Right renal cortex interstitium (tissue), 3 donors: ENCODE measurements at places on chromosomes 2 and 18.

- DNase-seq: no peak
These were observed 282.8 kb downstream of the AGPS start for GRCh38 chr2:177675350-177675821.

GRCh38 chr2:37556256-37556655 is 115.2 kb downstream of the CDC42EP3 start:
- no peak for DNase-seq

- no peak for DNase-seq
These were observed 850.4 kb upstream of the FSHR start for GRCh38 chr2:50004667-50005066.

- DNase-seq: no peak
These were observed 119.5 kb upstream of the PARD3B start for GRCh38 chr2:204425821-204426220.

DNA sequence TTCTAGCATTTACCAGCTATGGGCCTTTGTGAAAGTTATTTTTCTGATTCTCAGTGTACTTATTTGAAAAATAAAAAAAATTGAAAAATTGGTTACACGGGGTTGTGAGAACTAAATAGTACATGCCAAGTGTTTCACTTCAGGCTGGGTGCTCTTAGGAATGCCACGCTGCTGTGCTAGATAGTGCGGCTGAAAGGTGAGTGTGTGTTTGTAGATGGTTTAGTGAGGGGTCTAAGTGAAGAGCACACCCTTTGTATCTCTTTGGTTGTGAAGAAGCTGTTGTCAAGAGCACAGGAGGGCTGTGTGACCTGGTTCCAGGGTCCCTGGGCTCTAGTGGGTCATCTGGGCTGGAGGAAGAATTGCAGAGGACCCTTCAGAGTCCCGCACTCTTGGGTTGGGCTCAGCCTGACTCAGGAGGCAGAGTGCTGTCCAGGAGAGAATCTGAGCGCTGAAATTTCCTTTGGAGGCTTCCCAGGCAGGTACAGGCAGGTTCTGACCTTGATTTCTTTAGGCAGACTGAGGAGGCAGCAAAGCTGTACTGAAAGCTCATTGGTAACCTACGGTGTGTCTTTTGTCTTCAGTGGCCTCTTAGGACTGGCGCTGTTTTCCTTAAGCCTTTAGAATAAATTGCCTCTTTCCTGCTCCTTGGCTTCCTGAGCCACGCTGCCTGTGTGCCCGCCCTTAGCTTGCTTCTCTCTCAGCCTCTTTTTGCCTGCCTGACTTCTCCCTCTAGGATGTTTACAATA is 44.4 kb downstream of the MAP4K4 start:
- DNase-seq: no peak

- no peak for DNase-seq
These were observed 1.4 kb upstream of the FAM168B start for GRCh38 chr2:131094463-131095281.

DNA sequence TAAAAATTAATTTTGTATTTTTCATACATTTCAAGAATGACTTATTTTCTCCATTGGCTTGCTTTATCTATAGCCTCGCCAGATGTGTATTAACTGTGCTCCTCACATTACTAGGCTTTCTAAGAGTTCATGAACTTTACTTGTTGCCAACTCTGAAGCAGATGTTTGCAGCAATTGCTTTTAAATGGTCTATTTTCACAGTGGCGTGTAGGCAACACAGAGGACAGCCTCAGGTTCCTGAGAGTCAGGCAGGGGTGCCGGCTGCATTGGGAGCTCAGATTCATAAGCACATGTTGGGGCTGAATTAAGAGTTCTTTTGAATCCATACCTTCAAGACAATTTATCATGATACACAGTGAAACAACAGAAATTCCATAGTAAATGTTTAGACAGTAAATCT is 179.2 kb upstream of the PXDN start:
- DNase-seq: no peak

DNA sequence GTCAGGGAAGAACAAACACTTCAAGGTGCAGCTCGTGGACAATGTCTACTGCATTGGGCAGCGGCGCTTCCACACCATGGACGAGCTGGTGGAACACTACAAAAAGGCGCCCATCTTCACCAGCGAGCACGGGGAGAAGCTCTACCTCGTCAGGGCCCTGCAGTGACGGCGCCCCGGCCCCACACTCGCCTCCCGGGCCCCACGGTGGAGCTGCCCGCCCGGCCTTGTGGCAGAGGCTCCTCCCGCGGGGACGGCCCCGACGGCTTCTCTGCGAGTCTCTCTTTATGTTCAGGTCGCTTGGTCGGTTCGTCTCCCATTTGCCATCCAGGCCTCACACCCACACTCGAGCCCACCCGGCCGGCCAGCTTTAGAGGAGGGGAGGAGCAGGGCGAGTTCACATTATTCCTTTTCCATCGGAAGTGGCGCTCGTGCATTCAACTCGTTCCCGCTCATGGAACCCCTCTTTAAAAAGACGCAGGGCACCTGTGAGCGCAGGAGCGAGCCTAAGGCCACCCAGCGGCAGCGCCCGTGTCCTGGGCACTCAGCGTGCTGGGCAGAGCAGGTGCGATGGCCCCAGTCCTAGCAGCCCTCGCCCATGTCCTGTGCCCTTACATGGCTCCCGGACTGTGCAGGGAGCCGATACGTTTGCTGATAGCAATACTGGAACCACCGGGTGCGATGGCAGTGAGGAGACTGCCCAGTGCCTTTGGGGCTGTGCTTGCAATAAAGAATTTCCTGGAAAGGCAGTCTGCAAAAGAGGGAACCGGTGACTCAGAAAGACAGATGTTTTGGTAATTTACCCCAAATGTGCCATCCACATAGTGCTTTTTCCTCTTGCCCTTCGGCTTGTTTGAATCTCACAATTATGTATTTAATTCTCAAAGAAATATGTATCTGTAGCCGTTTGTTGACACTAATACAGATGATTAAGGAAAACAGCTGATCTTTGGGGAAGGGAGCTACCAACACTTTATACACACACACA is 148.6 kb downstream of the NCK2 start:
- no peak for DNase-seq

GRCh38 chr2:8319219-8319618 is 362.6 kb upstream of the ID2 start:
- no peak for DNase-seq

- DNase-seq: no peak
These were observed 119.8 kb downstream of the PLB1 start for GRCh38 chr2:28615706-28616105.

DNA sequence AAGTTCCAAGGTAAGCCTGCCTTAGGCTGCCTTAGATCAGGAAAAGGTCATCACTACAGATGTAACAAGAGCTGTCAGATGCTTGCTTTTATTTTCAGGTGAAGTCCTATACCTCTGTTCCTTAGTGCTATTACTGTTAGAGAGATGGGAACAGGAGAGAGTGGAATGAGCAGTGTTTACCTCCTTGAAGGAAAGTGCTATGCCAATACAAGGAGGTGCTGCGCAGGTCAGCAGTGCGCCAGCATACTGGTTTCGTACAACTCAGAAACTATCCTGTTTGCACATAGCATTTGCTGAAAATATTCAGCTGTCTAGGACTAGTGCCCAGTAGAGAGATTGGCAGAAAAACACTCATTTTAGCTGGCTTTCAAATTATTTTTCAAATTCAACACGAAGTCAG is 413.0 kb upstream of the RAB12 start:
- DNase-seq: no peak

GRCh38 chr18:62537042-62537894 is 14.4 kb downstream of the ZCCHC2 start:
- no peak for DNase-seq

DNA sequence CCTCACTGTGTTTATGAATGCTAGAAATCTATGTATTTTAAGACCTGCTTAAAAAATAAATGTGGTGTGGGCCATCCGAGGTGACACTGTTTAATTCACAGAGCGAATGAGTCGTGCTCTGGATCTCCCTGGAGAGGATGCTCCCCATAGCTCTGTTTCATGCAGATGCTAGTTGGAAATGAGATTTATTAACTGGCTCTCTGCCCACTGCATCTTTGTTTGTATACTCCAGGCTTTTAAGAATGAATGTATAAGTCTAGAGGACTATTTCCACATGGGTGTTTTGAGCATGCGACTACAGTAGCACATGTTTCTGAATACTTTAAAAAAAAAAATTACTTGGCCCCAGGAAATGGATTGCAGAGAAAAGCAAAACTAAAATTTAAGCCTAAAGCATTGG is 3.9 kb downstream of the MAPRE2 start:
- no peak for DNase-seq

DNA sequence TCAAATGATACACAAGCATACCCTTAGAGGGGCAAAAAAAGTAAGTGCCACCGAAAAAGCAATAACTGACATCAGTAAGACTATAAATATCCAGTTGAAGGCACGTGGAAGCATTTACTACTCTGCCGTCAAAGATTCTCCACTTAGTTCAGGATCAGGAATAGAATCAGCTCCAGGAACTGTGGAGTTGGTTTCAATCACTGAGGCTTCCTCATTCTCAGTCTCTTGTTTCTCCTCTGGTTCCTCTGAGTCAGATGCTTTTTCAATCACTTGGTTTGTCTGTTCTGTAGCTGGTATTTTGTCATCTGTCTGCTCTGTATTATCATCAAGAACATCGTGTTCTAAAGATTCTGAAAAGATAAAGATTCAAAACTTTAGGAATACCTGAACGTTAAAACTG is 72.2 kb downstream of the LNPK start:
- DNase-seq: no peak

- DNase-seq: no peak
These were observed 24.6 kb downstream of the SLC66A3 start for GRCh38 chr2:11179899-11180298.

GRCh38 chr2:36394804-36395203 is 39.2 kb downstream of the CRIM1 start:
- no peak for DNase-seq

DNA sequence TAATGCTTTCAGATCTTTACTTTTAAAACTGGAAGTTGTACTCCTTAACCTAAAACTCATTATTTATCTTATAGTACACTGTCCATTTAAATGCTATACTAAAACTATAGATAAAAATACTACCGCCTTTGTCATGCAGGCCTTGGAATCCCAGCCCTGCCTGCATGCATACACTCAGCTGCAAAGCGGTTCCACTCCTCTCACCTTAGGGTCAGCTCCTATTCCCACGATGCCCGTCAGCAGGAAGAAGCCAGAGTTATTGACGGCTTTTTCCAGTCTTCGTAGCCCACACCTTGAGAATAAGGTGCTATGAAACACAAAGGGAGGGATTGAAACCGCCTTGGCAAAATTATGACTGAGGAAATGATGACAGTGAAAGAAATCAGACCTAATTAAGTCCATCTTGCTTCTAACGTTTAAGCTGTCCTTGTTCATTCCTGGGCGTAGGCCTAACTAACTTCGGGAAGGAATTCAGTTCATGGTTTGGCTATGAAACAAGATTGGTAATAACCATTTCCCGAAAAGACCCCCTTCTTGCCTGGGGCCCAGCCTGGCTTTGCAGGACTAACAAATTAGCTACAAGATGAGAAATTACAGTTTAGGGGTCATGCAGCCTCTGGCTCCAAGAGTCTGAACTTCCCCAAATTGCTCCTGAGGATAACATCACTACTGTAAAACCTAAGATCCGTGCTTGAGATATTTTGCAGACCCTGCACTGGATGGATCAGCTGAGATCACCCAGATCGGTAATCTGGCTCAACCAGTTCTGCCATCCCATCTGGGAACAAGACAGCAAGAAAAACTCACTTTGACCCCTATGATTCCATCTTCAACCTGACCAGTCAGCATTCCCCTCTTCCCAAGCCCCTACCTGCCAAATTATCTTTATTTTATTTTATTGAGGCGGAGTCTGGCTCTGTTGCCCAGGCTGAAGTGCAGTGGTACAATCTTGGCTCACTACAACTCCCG is 17.1 kb downstream of the EPB41L5 start:
- DNase-seq: no peak

- no peak for DNase-seq
These were observed 45.5 kb downstream of the OSR1 start for GRCh38 chr2:19312949-19313348.

- no peak for DNase-seq
These were observed 208.4 kb downstream of the SNTG2 start for GRCh38 chr2:1159013-1159412.

DNA sequence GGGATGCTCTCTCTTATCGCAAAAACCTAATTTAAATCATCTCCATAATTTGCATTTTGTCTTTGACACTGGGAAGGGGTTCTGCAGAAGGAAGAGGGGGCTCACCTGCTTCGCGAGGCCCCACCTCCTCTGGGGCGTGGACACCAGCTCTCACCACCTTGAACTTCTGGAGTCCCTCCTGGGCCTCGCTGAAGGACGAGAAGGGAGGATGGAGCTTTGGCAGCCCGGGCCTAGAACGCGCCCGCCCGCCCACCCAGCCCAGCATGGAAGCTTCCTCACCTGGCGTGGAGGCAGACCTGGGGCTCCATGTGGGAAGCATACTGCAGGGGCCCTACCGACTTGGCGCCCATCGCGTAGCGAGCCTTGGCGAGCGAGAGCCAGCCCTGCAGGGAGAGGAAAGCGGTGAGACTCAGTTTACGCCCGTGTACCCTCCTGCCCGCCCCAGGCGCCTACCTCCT is 1.1 kb upstream of the IMP4 start:
- DNase-seq: no peak

GRCh38 chr18:9124824-9125223 is 11.8 kb upstream of the ANKRD12 start:
- DNase-seq: no peak

GRCh38 chr2:175366815-175367214 is 185.3 kb upstream of the ATP5MC3 start:
- DNase-seq: peak; percentile 52

GRCh38 chr2:207317378-207317984 is 151.7 kb upstream of the KLF7 start:
- DNase-seq: no peak

GRCh38 chr18:37160038-37160820 is 331.3 kb downstream of the KIAA1328 start:
- DNase-seq: peak; percentile 8

GRCh38 chr2:36445185-36445866 is 89.7 kb downstream of the CRIM1 start:
- no peak for DNase-seq

DNA sequence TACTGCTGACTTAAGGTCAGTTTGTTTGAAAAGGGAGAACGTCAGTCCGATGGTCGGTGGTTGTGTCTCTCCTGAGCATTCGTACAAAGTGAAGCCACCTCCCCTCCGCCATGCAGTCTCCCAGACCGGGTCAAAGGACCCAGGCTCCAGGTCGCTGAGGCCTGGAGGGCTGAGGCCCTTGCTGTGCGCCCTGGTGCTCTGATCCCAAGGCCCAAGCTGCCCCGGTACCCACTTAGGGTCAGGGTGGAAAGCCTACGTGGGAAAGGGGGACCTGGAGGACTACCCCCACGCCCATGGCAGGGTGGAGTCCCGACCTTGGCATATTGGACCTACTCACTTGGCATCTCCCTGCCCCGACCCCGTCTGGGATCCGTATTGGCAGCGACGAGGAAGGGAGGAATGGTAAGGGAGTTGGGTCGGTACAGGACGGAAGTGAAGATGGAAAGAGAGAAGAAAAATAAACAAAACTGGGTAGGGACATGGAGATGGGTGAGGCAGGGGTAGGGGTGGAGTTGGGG is 8.0 kb upstream of the SIX3 start:
- no peak for DNase-seq

DNA sequence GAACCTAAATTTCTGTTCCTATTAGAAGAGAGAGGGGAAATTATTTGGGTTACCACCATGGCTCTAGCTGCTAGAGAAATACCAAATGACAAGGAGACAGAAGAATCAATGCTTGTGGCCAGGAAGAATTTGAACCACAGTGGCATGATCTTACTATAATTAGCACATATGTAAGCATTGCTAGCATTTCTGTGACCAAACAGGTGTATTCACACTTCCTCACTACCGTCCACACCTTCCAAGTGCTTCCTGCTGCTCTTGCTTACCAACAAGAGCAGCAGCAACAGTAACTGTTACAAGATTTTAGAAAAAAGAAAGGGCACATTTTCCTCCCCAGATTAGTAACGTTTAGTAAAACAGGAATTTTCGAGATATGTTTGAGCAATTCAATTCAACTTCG is 60.5 kb downstream of the CDH7 start:
- DNase-seq: no peak
